Testis (tissue), 5 donors: ENCODE measurements at places on chromosomes 4 and X. TPM values are rescaled to one million over a fixed set of nuclear protein-coding genes. Genes with fewer than 3 reads are reported as not detected.

DNA sequence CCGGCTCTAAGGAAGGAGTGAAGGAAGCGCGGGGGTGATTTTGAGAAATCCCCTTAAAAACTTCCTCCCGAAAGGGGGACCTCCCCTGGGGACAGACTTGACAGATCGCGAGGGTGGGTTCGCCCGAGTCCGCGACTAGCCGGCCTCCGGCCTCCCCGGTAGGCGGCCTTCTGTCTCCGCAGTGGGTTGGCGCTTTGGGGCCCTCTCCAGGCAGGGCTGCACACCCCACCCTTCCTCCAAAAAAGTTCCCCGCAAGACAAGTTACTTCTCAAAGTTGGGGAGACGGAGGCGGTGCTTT is 24.8 kb downstream of the HOPX start:
- peak overlapping the region; percentile 82 for H3K27ac ChIP-seq
- H3K36me3 ChIP-seq = no peaks in the 10 kb centered on the region
- H3K4me1 ChIP-seq = peaks cover 9% of the 10 kb centered on the region
- peak overlapping the region; percentile 52 for H3K4me3 ChIP-seq
- DNase-seq = peak; percentile 65

DNA sequence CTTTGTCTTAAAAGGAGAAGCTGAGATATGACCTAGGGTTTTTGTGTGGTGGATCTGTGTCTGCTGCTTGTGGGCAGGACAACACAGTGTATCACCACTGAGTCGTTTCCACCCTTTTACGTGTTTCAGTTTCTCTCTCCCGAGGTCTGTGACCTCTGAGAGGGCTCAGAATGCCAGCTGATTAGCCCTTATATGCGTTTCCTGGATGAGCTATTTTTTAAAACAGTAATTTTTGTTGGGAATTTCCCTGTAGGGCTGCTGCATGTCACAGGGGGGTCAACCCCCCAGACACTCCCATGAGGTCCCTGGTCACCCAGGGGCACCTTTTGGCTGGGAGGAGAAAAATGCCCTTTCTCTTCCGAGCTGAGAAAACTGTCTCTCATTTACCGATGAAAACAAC is 170.4 kb upstream of the CASK start:
- no peaks in the 10 kb centered on the region for H3K36me3 ChIP-seq
- H3K4me1 ChIP-seq = no peaks in the 10 kb centered on the region
- H3K4me3 ChIP-seq = no peak overlapping the region
- no peaks in the 10 kb centered on the region for H3K27me3 ChIP-seq
- DNase-seq = no peak

Gene WNK3
- total RNA-seq = 110 TPM

DNA sequence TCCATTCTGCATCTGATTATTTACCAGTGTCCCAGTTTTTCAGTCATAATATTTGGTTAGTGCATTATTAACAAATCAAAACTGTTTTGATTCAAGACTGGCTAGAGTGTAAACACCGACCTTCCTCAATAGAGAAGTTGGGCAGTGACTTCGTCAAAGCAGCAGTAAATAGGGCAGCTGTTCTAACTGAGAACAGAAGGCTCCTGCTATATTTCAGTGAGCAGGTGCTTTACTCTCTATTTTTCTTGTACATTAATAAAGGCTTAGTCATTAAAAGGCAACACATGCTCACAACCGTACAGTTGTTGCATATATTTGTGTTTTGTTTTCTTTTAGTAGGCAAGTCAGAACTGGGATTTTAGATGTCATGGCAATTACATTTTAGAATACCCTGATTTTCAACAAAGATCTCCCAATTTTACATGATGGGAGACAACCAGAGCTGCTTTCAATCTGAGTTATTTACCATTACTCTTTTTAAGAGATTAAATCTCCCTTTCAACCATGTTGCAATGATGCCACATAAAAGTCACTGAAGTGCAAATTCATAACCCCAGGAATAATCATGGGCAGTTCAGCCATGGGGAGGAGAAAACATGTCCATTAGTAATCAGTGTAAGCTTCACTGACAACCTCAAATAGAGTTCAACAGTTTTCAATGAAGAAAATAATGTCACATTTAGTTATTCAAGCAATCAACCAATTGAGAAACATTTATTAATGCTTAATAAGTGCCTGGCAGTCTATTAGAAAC is 233.3 kb downstream of the NDST4 start:
- H3K4me1 ChIP-seq = no peaks in the 10 kb centered on the region
- no peak overlapping the region for H3K4me3 ChIP-seq
- no peak for DNase-seq
- no peak overlapping the region for H3K27ac ChIP-seq
- H3K36me3 ChIP-seq = no peaks in the 10 kb centered on the region
- no peaks in the 10 kb centered on the region for H3K27me3 ChIP-seq

Gene BEX5
- 29.4 TPM for total RNA-seq

DNA sequence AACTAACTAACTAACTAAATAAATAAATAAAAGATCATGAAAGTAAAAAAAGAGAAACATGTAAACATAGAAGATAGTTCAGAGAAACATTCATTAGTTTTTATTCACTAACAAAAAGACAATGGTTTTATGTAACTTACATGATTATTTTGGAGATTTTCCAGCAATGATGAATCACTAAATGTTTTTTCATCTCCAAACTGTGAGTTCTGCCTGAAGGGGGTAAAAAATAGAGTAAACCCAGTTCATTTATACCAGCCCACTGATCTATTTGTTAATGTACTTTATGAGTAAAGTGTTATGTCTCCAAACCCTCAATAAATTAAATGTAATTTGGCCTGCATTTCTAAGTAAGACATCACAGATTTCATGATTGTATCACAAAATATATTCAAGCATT is 101.1 kb downstream of the ATP8A1 start:
- H3K4me1 ChIP-seq = no peaks in the 10 kb centered on the region
- no peak overlapping the region for H3K27ac ChIP-seq
- H3K4me3 ChIP-seq = no peak overlapping the region
- H3K36me3 ChIP-seq = no peaks in the 10 kb centered on the region
- no peak for DNase-seq

- no peaks in the 10 kb centered on the region for H3K27me3 ChIP-seq
- no peak for DNase-seq
- H3K4me3 ChIP-seq = no peak overlapping the region
- H3K27ac ChIP-seq = no peak overlapping the region
- no peaks in the 10 kb centered on the region for H3K4me1 ChIP-seq
Observed at GRCh38 chr4:120568731-120569130, 353.8 kb downstream of the PRDM5 start.

- H3K36me3 ChIP-seq = no peaks in the 10 kb centered on the region
- H3K27me3 ChIP-seq = no peaks in the 10 kb centered on the region
- DNase-seq = no peak
- no peak overlapping the region for H3K4me3 ChIP-seq
- H3K4me1 ChIP-seq = no peaks in the 10 kb centered on the region
- H3K27ac ChIP-seq = no peak overlapping the region
Observed at GRCh38 chr4:169987327-169988228, 38.6 kb downstream of the MFAP3L start.

Gene MAOA
- 12.3 TPM for total RNA-seq

Gene PLA2G12A
- 12.2 TPM for total RNA-seq

Gene EDA2R
- total RNA-seq = 3.1 TPM

- no peak overlapping the region for H3K4me3 ChIP-seq
- no peak for DNase-seq
- no peaks in the 10 kb centered on the region for H3K36me3 ChIP-seq
- no peak overlapping the region for H3K27ac ChIP-seq
- H3K27me3 ChIP-seq = no peaks in the 10 kb centered on the region
Observed at GRCh38 chr4:189267312-189267965, 673.2 kb upstream of the FRG1 start.

- H3K4me3 ChIP-seq = no peak overlapping the region
- no peaks in the 10 kb centered on the region for H3K27me3 ChIP-seq
- H3K36me3 ChIP-seq = no peaks in the 10 kb centered on the region
- no peak overlapping the region for H3K27ac ChIP-seq
- no peak for DNase-seq
Observed at GRCh38 chr4:108213308-108213707, 44.6 kb upstream of the LEF1 start.

Gene NLRP2B
- not detected for total RNA-seq

GRCh38 chr4:84269536-84270044 is 229.5 kb downstream of the NKX6-1 start:
- H3K27ac ChIP-seq = no peak overlapping the region
- no peaks in the 10 kb centered on the region for H3K27me3 ChIP-seq
- no peak for DNase-seq

GRCh38 chr4:77232653-77233052 is 75.6 kb downstream of the CCNG2 start:
- DNase-seq = no peak
- no peaks in the 10 kb centered on the region for H3K36me3 ChIP-seq
- H3K27me3 ChIP-seq = no peaks in the 10 kb centered on the region

DNA sequence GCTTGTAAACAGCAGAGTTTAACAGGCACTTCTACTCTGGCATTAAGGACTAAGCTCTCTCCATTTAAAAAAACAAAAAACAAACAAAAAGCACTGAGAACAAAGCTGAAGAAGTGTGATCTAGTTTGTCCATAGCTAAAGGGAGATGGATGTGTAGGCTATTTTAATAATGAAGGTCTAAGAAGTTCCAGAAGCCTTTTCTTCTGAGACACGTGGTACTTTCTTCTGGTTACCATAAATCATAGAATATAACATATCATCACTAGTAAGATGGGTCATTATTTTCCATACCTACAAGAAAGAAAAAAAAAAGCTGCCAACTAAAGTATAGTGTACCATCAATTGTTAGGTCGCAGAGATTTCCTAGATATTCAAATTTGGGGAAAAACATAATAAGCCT is 722 bp upstream of the NBDY start:
- no peaks in the 10 kb centered on the region for H3K36me3 ChIP-seq
- H3K4me3 ChIP-seq = no peak overlapping the region
- no peaks in the 10 kb centered on the region for H3K4me1 ChIP-seq
- no peak overlapping the region for H3K27ac ChIP-seq
- no peaks in the 10 kb centered on the region for H3K27me3 ChIP-seq
- DNase-seq = no peak

- H3K27ac ChIP-seq = no peak overlapping the region
- no peak for DNase-seq
- no peak overlapping the region for H3K4me3 ChIP-seq
- no peaks in the 10 kb centered on the region for H3K4me1 ChIP-seq
- no peaks in the 10 kb centered on the region for H3K36me3 ChIP-seq
- no peaks in the 10 kb centered on the region for H3K27me3 ChIP-seq
Observed at GRCh38 chrX:57822818-57823217, 87.4 kb downstream of the ZXDA start.

DNA sequence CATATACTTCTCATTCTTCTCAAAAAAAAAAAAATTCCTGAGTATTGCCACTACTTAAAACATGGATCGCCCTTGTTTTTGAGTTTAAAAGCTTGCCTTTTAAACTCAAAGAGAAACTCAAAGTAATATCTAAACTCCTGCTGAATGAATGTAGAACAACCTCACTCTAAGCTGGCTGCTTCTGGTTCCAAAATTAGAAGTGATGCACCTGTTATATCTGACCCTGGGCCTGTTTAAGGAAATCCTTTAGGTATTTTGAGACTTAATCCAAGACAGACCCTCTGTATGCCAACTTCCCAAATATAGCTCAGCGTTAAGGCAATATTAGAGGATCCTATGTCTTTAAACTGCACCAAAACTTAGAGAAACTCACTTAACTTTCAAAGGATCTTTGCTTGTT is 1.8 kb upstream of the OTUD4 start:
- H3K4me3 ChIP-seq = no peak overlapping the region
- no peaks in the 10 kb centered on the region for H3K27me3 ChIP-seq
- H3K36me3 ChIP-seq = no peaks in the 10 kb centered on the region
- H3K4me1 ChIP-seq = peaks cover 9% of the 10 kb centered on the region

- H3K4me1 ChIP-seq = peaks cover 9% of the 10 kb centered on the region
- no peak overlapping the region for H3K4me3 ChIP-seq
- DNase-seq = no peak
- H3K27ac ChIP-seq = no peak overlapping the region
- H3K27me3 ChIP-seq = no peaks in the 10 kb centered on the region
- no peaks in the 10 kb centered on the region for H3K36me3 ChIP-seq
Observed at GRCh38 chr4:157994863-157995262, 178.0 kb downstream of the GASK1B start.

DNA sequence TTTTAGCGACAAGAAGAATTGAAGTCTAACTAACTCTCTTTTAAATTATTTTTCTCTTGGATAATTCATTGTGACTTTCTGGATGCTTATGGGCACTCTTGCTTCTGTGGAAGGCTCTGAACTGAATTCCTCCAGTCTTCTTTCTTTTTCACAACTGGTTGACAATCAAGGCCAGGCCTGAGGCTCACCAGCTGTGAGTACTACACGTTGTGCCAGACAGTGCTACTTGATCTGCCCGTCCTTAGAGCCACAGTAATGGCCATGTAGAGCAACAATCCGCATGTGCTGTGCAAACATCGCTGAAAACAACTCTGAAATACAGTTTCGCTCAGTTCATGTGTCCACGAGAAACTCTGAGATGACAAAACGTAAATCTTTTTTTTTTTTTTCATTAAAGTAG is 1336.3 kb upstream of the AGA start:
- no peaks in the 10 kb centered on the region for H3K4me1 ChIP-seq
- no peak overlapping the region for H3K27ac ChIP-seq
- DNase-seq = no peak
- H3K27me3 ChIP-seq = no peaks in the 10 kb centered on the region
- no peaks in the 10 kb centered on the region for H3K36me3 ChIP-seq

DNA sequence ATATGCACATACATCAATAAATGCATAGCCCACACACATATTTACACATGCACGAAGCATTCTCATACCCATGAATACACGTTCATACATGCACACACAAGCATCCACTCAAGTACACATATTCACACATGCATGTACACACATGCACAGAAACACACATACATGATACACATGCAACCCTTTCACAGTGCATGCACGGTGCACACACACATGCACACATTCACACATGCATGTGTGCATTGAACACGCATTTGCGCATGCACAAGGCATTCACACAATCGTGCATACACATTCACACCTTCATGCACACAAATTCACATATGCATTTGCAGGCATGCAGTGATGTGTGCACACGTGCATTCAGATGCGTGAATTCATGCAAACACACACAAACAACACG is 324.5 kb downstream of the DHRSX start:
- H3K27me3 ChIP-seq = no peaks in the 10 kb centered on the region
- H3K36me3 ChIP-seq = no peaks in the 10 kb centered on the region
- H3K4me3 ChIP-seq = no peak overlapping the region
- no peak for DNase-seq
- no peaks in the 10 kb centered on the region for H3K4me1 ChIP-seq
- H3K27ac ChIP-seq = no peak overlapping the region

Gene SPANXA1
- total RNA-seq = 8.3 TPM

DNA sequence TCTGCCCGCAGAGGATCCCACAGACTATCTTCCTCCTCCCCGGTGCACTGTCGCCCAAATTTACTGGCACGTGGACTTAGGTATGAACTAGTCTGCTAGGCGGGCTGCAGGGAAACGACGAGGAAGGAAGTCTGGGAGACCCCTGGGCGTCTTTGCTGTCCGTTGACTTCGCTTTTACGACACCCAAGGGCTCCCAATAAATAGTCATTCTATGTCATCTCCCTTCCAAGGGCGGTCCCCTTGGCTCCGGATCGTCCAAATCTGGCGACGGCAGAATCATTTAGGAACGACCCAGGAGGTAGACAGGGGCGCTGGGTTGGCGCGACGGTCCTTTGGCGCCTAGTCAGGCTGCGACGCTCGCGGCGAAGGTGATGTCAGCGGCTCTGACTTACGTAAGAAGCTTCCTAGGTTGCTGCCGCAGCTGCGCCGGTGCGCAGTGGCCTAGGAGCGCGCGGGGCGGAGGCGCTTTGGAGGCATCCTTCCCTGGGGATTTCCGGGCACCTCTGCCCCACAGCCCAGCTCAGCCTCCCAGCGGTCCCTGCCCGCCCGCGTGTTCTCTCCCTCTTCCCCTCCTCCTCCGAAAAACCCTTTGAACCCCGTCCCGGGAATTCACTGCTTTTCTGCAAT is 2.2 kb downstream of the NHS start:
- peak; percentile 64 for DNase-seq
- no peaks in the 10 kb centered on the region for H3K27me3 ChIP-seq
- no peaks in the 10 kb centered on the region for H3K36me3 ChIP-seq
- H3K4me1 ChIP-seq = no peaks in the 10 kb centered on the region

Gene BEND2
- total RNA-seq = 20.0 TPM
